Stimulated activated naive CD4-positive, alpha-beta T cell treated with Interleukin-2 at 50 U/mL for 16 hours (primary cell): ENCODE measurements at places on chromosomes 12 and 14.

GRCh38 chr12:16515666-16516065 is 90.3 kb downstream of the LMO3 start:
- DNase-seq, result no peak

GRCh38 chr12:66055837-66056319 is 74.7 kb downstream of the LLPH start:
- no peak for DNase-seq

DNA sequence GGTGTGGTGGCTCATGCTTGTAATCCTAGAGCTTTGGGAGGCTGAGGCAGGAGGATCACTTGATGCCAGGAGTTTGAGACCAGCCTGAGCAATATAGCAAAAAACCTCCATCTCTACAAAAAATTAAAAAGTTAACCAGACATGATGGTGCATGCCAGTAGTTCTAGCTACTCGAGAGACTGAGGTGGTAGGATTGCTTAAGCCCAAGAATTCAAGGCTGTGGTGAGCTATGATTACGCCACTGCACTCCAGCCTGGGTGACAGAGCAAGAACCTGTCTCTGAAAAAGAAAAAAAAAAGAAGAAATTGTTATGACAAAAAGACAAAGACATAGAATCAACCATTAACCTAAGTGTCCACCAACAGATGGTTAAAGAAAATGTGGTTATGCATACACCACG is 2.1 kb upstream of the ATP23 start:
- no peak for DNase-seq

- no peak for DNase-seq
These were observed 6.2 kb upstream of the CGRRF1 start for GRCh38 chr14:54503486-54503885.
